ENCODE measurements at places on chromosomes 16 and 17.

DNA sequence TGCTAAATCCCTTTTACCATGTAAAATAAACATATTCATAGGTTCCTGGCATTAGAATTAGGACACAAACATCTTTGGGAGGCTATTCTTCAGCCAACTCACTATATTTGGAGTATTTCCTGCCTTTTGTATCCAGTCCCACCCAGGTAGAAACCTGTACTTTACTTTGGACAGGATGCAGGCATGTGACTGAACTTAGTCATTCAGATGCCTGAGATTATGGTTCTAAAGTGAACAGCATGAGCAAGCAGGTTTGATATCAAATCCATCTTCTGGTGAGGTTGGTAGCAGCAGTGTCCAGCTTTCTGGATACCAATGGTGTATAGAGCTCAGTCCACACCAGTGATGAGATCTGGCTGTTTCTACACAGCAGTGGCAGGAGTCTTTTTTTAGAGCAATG lies 20.2 kb downstream of the CA10 start:
- DNase-seq, result no peak

DNA sequence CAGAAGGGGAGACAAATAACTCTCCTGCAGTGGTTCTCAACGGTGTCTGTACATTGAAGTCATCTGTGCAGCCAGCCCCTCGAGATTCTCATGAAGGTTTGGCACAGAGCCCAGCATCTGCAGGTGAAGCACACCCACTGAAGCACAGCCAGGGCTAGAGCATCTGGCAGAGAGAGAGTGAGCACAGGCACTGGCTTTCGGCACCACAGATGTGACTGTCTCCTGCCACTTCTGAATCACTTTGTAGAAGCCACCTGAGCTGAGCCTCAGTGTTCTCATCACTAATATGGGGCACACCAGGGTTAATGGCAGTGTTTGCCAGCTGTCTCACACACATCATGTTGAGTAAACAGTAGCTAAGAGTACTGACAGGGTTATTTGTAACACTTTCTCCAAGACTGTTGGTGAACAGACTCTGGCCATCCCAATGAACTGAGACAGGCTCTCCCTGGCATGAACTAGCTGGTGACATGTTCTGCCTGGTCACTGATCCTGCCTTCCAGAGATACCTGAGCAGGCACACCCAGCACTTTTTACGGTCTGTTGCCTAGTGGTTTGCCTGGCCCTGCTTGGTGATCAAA lies 10.9 kb downstream of the HSPB9 start:
- DNase-seq, result no peak

GRCh38 chr17:81210466-81210865 lies 12.3 kb downstream of the CEP131 start:
- no peak for DNase-seq

GRCh38 chr16:11379420-11379819 lies 34.2 kb downstream of the RMI2 start:
- no peak for DNase-seq

GRCh38 chr17:42474276-42474675 lies 15.6 kb downstream of the ATP6V0A1 start:
- no peak for DNase-seq

DNA sequence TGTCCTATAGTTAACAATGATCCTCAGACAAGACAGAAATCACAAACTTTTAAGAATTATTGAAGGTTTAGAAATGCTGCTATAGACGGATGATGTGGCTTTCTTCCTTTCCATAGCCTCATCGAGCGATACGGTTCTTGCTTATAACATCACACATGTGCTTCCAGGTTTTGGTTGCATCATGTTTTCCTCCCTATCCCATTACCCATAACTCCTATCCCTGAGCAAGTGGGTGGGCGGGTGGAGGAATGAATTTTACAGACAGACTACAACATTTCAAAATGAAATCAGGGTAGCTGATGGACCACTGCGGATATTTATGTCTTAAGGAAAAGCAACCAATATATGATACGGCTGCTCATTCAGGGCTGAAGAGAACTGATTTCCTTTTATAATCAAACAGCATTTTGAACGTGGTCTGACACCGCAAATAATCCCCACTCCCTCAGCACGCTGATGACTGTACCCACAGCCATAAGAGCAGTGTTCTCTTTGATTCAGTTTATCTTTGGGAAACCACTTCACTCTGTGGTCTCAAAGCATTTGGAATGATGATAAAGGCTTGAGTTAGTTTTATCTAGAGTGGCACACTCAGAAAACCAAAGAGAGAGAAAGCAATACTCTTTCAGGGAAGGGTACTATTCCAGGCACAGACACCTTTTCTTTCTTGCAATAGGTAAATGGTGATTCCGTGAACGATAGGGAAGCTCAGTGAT lies 4.6 kb upstream of the AKTIP start:
- DNase-seq, result no peak

- DNase-seq, result no peak
Observed at GRCh38 chr16:53933407-53933806, 229.5 kb downstream of the FTO start.

- DNase-seq, result no peak
Observed at GRCh38 chr17:62825182-62825581, 17.1 kb upstream of the MARCHF10 start.

- DNase-seq, result no peak
Observed at GRCh38 chr17:41835214-41835799, 725 bp downstream of the NT5C3B start.

GRCh38 chr16:73610160-73610559 lies 562.2 kb upstream of the ZFHX3 start:
- no peak for DNase-seq

- no peak for DNase-seq
Observed at GRCh38 chr16:3992297-3993051, 112.0 kb upstream of the CREBBP start.

DNA sequence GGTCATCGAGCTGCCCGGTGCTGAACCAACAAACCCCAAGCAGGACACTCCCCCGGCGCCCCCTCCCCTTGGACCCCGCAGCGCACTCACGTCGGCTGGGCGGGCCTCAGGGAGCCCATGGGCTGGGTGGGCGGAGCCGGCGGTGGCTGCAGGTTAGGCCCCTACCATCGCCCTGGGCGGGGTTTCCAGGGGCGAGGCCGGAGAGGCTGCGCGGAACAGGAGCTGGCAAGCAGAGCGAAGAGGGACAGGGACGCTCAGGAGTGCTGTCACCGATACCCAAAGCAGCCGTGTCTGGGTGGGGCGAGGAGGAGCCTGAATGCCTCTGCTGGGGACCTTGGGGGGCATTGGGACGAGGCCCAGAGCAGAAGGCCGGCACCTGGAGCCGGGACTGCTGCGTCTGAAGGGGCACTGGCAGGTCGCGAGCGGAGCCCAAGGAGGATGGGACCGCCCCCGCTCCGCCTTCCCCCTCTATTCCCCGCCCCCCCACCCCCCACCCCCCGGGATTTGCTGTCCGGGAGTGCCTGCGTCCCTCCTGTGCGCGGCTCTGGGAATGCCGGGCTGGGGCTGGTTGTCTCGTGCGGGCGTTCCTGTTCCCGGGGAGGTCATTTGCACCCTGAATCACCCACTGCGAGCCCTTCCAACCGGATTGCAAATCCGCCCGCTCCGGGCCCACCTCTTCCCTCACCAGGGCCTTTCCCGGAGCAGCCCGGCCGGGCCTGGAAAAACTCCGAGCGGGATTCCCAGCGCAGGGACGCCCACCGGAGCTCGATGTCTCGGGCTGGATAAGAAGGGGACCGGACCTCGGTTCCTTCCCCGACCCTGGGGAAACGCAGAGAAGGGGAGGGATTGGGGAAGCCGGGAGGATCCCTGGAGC lies 902 bp downstream of the ARHGAP27 start:
- DNase-seq, result no peak

GRCh38 chr17:67546578-67547527 lies 169.8 kb downstream of the PITPNC1 start:
- peak; percentile 34 for DNase-seq

GRCh38 chr17:66750781-66751543 lies 84.0 kb upstream of the CACNG5 start:
- no peak for DNase-seq

GRCh38 chr16:15899538-15900100 lies 11.2 kb upstream of the CEP20 start:
- no peak for DNase-seq

- DNase-seq, result no peak
Observed at GRCh38 chr16:47057630-47057993, 84.1 kb upstream of the DNAJA2 start.

GRCh38 chr16:58507963-58508670 lies 7.2 kb upstream of the SETD6 start:
- DNase-seq, result no peak

- no peak for DNase-seq
Observed at GRCh38 chr16:16162591-16162990, 60.7 kb downstream of the ABCC6 start.

DNA sequence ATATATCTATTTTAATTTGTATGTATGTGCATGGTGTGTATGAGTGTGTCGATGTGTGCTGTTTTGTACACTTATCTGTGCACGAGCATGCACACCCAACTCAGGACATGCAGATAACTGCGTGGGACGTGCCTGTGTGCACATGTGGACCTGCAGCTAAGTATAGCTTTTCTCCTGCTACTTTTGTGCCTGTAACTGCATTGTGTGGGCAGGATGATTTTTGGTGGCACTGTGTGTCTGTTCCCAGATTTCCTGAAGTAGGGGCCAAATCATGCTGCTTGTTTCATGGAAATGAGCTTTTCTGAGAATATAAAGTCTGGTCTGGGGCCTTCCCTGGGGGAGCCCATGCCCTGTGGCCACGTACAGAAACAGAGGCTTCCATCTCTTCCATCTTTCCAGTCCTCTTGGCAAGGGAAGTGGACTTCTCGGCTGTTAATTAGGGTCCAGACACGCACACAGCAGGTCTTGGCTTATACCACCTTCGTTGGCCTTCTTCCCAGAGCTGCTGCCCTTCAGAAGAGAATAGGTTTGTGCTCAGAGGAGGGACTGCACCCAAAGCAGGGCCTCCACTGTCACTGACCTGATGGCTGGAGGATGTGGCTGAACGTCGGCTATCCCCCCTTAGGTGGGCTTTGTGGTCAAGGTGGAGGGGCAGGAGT lies 30.2 kb downstream of the SPNS3 start:
- no peak for DNase-seq

GRCh38 chr17:57166803-57167202 lies 81.8 kb downstream of the AKAP1 start:
- no peak for DNase-seq

- DNase-seq, result peak; percentile 54
Observed at GRCh38 chr17:73952480-73953205, 250.8 kb upstream of the RPL38 start.

GRCh38 chr16:83842756-83843507 lies 35.2 kb downstream of the HSBP1 start:
- no peak for DNase-seq

- DNase-seq, result no peak
Observed at GRCh38 chr17:21005367-21005766, 37.4 kb downstream of the USP22 start.

DNA sequence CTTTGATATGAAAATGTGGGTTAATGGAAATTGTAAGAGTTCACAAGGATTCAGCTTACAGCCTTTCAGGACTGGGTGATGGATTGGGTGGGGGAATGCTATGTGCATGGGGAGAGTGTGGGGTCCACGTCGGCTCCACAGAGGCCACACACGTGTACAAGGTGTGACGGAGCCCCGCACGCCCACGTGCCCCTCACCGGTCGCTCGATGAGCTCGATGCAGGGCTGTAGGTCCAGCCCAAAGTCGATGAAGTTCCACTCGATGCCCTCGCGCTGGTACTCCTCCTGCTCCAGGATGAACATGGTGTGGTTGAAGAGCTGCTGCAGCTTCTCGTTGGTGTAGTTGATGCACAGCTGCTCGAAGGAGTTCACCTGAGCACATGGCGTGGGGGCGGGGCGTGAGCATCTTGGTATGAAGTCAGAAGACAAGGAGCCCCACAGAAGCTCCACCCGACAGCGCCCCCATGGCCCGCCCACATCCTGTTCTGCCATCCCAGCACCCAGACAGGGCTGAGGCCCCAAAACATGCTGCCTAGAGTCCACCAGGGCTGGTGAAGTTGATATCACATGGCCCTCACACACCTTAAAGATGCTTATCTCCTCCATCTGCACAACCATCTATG lies 99.1 kb downstream of the MYH11 start:
- no peak for DNase-seq

GRCh38 chr17:74439691-74440567 lies 8.0 kb downstream of the GPRC5C start:
- no peak for DNase-seq

DNA sequence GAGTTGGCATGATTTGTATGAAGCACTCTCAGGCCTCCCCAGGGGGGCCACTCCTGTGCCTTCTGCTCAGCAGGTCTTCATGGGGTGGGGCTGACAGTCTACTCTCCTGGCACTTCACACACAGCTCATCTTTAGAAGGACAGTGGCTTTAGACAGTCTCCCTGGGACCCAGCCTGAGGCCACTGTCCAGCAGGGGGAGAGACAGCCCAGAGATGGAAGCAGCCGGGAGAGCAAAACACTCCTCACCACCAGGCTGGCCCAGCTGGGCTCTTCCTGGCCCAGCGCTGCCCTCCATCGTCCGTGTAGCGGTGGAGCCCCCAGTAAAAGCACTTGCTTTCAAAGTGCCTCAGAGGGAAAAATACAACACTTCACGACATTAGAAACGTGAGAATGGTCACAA lies 62.0 kb upstream of the CRHR1 start:
- no peak for DNase-seq

DNA sequence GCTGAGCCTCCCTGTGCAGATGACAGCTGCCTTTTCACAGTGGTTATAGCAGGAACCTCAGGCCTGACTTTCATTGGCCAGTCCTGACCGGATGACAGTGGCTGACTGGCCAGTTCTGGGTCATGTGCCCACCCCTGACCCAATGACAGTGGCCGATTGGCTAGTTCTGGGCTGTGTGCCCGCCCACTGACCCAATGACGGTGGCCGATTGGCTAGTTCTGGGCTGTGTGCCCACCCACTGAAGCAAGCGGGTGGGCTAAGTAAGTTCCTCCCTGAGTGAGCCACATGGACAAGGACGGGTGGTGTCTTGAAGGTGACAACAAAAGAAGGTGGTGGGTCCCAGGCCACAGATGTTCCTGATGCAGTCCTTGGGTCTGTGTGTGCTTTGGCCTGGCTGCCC lies 9.5 kb downstream of the DEF8 start:
- no peak for DNase-seq

Measured in C1 segment of cervical spinal cord (tissue), 14 donors.